ENCODE measurements at places on chromosomes 7 and 10.

DNA sequence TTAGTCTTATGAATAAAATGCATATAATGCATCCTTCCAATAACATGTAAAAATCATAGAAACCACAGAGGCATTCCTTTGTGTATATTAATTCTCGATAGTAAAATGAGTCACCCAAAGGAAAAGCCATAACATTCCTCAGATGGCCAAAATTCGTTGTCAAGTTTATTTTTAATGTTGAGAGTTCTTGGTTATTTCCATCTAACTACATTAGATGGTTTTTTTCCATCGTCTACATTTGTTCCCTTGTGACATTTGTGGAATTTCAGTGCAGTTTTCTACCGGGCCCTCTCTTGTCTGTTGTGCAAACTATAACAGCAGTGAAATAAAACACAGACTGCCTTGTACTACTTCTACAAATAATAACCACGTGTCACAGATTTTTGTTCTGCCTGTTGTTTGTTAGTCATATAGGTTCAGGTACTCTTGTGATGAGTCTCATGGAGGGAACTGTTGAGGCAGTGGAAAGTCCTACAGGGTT, 54.7 kb upstream of the CCAR1 start:
- no peak for DNase-seq

GRCh38 chr10:36452851-36453250, 672.5 kb upstream of the ANKRD30A start:
- DNase-seq = no peak

- DNase-seq = no peak
These were observed 55.3 kb downstream of the NEURL1 start for GRCh38 chr10:103548581-103549348.

DNA sequence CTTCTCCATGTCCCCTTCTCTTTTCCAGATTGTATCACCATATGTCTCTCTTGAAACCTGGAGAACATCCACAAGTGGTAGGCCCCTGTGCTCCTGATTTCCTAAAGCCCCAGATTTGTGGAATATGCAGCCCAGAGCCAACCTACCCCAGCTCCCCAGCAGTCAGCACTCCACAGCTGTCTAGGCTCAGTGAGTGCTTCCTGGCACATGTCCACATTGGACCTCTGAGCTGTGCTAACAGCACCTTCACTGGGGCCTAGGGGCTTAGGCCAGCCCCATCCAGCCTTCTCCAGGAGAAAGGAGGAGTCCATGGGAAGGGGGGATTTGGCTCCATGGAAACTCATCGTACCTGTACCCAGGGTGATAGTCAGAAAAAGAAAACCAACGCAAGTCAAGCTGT, 192.7 kb downstream of the FGFR2 start:
- DNase-seq = no peak

- DNase-seq = no peak
These were observed 23.7 kb downstream of the EPDR1 start for GRCh38 chr7:37943905-37944736.

DNA sequence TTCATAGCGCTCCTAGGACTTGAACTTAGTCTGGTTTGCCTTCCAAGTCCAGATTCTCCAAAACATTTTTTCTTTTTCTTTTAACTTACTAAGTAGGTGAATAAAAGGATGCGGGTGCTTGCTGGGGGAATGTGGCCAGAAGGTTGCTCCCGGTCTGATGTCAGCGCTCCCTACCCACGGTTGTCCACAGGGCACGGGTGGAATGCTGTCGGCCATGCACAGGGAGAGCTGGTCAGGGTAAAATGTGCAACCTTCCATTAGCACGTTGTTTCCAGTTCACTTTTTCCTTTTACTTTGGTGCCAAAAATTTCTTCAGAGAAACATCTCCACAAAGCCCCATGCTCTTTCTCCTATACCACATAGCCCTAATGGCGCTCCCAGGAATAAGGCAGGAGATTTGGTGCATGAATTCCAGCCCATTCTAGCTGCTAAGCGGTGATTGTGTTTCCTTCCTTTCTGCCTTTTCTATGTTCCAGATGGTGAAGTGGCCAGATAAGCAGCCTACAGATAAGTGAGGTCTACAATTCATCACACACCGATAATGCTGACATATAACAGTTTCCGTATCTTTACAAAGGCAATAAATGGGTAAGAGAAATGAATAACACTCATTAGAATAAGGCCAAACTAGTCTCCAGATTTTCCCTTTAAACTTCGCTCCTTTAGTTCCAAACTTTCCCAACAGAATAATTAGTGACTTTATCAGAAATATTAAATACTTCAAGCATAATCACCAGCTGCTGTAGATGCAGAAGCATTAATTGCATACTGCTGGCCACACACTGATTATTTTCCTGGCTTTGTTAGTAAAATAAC, 138.3 kb upstream of the FGFR2 start:
- no peak for DNase-seq

DNA sequence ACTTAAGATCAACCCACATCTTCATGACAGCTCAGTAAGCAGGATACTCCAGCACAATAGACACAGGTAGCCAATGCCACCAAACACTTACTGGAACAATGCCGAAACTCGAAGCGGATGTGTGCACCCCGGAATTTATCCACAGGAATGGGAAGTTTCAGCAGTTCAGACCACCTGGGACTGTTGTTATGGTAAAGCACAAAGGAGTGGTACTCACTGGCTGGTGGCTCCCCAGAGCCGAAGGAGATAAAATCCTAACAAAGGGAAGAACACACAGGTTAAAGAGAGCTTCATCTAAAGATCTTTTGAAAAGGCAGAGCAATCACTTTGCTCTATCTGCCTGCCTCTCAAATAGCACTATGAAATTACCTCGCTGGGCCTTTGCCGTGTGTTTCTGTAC, 305.9 kb downstream of the DOCK4 start:
- no peak for DNase-seq

GRCh38 chr7:22291977-22292376, 65.0 kb downstream of the RAPGEF5 start:
- no peak for DNase-seq

- no peak for DNase-seq
These were observed 2.2 kb downstream of the ZDHHC4 start for GRCh38 chr7:6579446-6579845.

DNA sequence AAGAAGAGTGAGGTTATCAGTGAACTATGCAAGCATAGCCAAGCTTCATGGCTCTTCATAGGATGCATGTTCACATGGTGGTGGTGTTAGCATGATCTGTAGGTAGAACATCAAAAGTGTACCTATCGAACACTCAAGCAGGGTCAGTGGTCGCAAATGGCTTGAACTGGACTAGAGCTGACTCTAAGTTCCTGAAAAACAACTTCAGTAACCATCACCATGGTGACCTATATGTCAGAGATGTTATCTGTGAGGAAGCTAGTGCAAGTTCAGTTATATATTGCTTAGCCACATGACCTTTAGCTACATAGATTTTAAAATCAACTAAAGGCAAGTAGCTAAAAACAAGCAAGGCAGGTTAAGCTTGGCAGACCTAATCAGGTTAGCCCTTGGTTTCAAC, 163.1 kb upstream of the AGR3 start:
- DNase-seq = no peak

- DNase-seq = no peak
These were observed 48.9 kb downstream of the MKI67 start for GRCh38 chr10:128077155-128077875.

DNA sequence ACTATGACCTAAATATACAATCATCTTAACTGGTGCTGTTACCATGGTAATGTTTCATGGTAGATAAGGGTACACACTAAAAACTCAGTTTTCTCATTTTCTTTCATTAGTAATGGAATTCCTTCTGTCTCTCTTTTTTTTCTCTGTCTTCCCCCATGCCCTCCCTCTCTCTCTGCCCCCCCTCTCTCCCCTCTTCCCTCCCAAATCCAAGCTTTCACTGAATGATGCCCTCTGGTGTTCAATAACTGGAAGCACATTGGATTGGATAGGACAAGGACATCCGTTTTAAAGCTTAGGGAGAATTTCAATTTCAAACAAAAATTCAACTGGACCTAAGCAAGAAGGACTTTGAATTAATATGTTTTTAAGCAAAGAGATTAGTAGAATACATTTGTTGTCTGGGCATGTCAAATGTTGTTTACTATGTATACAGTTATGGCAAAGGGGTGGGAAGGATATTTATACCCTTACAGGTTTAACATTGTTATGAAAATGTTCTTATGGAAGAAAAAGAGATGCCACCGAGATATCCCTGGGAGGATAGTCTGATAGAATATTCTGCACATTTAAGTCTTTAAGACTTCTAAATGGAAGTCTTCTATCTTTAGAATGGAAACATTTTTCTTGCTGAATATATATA, 6.1 kb downstream of the CHRM2 start:
- DNase-seq = no peak

DNA sequence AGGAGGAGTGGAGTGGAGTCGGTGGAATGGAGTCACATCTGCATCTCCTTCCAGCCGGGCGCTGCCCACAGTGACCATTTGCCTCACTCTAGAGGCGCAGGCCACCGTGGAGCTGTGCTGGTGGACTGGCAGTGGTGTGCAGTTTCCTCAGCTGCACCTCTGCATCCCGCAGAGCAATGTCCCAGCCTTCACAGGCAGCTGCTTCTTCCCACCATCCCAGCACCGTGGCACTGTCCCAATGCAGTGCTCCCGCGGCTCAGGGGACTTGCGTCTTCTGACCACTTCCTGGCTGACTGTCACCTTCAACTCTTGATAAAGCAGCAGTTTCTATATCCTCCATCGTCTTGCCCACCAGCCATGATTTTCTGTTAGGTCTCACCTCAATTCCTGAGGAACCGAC, 90.3 kb upstream of the SFMBT2 start:
- no peak for DNase-seq

DNA sequence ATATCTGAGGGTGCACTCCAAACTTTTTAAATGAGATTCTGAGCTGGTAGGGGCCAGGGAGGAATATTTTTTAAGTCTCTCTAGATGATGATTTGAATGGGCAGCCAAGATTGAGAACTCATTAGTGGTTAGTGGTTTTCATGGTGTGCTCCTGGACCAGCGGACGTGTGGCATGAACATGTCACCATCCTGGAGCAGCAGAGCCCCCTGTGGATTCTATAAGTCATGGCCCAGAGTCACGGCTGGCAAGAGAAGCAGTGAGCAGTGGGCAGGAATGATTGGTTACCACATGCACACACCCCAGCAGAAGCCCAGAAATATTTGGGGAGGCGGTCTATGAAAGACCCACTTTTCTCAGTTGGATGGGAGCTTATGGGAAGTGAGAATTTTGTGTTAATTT, 21.2 kb upstream of the UCN3 start:
- DNase-seq = no peak

DNA sequence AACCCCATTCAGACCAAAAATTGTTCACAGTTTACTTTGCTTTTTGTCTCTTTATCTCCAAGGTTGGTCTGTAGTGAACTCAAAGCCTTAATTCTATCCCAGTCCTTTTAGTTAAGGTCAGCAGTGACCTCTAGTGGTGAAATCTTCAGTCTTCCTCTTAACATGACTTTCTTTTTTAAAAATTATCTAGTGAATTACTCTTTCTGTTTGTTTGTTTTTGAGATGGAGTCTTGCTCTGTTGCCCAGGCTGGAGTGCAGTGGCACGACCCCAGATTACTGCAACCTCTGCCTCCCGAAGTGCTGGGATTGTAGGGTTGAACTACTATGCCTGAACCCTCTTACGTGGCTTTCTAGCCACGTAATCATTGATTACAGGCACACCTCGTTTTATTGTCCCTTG, 25.0 kb downstream of the ZNF487 start:
- no peak for DNase-seq

DNA sequence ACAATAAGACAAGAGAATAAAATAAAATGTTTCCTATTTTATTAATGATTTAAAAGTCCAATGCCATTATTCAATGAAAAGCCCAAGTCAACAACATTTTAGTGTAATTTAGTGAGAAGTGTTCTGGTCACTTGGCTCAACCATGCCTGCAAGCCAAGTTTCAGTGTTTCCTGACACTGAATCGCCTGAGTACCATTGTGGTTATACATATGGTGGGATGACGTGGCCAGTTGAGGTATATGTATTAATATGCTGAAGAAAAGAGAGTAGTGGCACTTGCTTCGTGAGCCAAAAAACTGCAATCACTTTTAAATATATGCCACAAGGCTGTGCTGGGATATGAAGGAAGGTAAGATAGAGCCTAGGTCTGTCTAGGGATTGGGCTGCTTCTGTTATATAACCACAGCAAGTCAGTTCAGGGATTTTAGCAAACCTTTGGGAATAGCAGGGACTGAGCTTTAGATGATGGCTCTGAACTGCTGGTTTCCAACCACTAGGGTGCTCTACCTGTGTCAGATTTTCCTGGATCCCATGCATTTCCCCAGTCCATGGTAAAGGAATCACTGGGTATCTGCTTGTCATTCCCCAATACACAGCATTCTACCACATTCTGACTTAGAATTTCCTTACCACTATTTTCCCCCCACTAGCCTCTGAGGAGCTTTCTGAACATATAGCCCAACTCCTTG, 214.0 kb upstream of the PRPS1L1 start:
- no peak for DNase-seq

DNA sequence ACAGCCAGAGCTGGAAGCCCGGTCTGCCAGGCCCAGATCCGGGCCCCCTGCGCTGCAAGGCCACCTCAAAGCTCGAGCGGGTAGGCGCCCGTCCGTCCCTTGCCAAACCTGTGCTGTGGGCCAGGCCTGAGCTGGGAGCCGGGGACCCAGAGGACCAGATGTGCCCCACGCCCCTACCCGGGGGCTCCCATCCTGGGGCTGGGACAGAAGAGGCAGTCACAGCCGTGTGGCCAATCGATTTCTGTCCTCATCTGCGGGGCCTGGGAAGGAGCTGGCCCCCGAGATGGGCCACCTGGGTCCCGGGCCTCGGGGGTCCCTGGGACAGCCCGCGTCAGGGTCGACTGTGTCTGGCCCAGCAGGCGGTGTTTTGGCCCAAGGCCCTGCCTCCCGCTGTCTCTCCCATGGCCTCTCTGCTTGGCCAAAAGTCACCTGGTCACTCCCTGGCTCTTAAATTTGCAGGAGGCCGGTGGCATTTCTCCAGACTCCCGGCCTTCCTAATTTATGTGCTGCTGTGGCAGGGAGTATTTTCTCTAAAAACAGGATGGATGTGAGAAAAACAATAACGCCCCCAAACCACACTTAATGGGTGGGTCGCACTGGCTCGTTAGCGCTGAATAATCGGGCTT, 63.8 kb downstream of the UNCX start:
- DNase-seq = no peak

- no peak for DNase-seq
These were observed 212.1 kb upstream of the GRB10 start for GRCh38 chr7:50994753-50995319.

GRCh38 chr10:43857206-43857930, 208.7 kb upstream of the ZNF32 start:
- DNase-seq = no peak

DNA sequence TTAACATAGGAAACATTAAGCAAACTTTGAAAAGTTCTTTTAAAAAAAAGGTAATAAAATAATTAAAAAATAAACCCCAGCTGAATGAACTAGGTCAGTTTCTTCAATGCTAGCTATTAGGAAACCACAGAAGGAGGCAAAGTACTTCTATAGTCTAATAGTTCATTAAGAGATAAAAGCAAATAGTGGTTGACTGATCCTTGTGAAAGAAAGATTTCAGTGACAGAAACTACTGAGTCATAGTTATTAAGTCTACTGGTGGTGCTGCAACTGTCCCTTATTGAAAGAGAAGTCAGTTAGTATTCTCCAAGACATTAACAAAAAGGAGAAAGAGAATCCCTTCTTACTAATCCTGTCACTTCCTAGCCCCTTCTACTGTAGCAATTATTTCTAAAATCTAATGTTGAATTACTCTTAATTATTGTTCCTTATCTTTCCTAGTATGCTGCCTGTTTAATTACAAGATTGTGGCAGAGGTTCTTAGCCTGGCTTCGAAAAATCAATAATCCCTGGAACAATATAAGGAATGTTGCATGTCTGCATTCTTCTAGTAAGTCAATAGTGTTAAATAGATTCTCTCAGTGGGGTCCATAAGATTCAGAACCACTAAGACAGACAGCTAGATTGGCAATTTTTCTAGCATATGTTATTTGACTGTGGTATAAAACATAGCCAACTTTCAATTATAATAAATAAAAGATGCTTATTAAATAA, 18.2 kb downstream of the TCTN3 start:
- no peak for DNase-seq

Data from stimulated activated CD4-positive, alpha-beta T cell treated with anti-CD3 and anti-CD28 coated beads, Interleukin-12 subunit alpha, Interleukin-12 subunit beta, amount 100 ng/mL, for 24 hours (primary cell).